Stimulated activated naive CD4-positive, alpha-beta T cell treated with Interleukin-2 at 50 U/mL for 16 hours (primary cell): ENCODE measurements at places on chromosomes 2 and 18.

DNA sequence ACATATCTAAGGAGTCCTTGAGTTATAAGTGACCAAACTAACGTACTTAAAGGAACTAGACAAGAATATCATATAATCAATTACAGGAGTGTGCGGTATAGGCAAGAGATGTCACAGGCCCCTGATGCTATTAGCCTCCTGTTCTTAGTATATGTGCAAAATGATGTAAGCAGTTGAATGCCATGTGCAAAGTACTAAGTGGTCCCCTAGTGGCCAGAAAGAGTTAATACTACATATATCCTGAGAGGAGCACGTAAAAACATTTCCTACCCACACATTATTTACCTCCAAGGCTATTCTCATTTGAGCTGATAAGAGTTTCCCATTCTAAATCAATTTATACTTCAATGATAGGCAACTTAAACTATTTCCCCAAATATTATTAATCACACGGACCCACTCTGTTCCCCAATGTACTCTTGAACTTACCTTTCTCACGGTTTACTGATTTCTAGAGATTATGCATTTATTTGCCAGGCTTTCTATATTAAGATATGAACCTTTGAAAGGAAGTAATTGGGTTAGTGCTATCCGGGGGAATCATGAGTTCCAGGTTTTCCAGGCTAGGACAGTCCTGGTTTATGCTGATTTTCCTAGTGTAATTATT lies 158.0 kb upstream of the KLHL14 start:
- no peak for DNase-seq

GRCh38 chr18:30334781-30335180 lies 707.8 kb downstream of the DSC3 start:
- no peak for DNase-seq

GRCh38 chr2:186718903-186719302 lies 25.0 kb downstream of the FAM171B start:
- no peak for DNase-seq

DNA sequence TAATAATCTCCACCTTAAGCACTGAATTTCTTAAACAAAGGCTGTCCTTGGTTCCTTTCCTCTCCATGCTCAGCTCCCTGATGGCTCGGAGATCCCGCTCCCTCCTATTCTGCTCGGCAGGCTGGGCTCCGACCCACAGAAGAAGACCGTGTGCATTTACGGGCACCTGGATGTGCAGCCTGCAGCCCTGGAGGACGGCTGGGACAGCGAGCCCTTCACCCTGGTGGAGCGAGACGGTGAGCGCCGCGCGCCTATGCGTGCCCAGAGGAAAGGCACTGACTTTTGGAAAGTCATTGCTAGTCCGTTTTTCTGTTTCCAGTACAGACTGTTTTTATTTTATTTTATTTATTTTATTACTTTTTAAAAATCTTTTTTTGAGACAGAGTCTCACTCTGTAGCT lies 9.6 kb downstream of the CNDP2 start:
- no peak for DNase-seq
